ENCODE measurements at places on chromosomes 16 and 17. TPM values are rescaled to one million over a fixed set of nuclear protein-coding genes. Genes with fewer than 3 reads are reported as not detected.

Gene SYCE1L
- 8.7 TPM for total RNA-seq

Gene MRM1
- total RNA-seq, result 20.5 TPM

Gene PDILT
- total RNA-seq, result not detected

Gene DRG2
- total RNA-seq, result 43.6 TPM

Gene SCNN1B
- 0.14 TPM for total RNA-seq

Gene GDPD1
- total RNA-seq, result 0.67 TPM

Gene DOC2B
- 0.82 TPM for total RNA-seq

Gene SDR42E2
- not detected for total RNA-seq

Gene OR3A3
- total RNA-seq, result not detected

Gene NLRC3
- 0.01 TPM for total RNA-seq

Gene KCNAB3
- 2.9 TPM for total RNA-seq

Gene ABCC12
- total RNA-seq, result 0.09 TPM

Gene ITGA2B
- total RNA-seq, result 1.7 TPM

Gene LPO
- not detected for total RNA-seq

Gene PHOSPHO1
- total RNA-seq, result 0.80 TPM

Gene SLC6A2
- total RNA-seq, result not detected

Gene C17orf113
- total RNA-seq, result 0.59 TPM
